ENCODE measurements at places on chromosomes 11 and 22.

DNA sequence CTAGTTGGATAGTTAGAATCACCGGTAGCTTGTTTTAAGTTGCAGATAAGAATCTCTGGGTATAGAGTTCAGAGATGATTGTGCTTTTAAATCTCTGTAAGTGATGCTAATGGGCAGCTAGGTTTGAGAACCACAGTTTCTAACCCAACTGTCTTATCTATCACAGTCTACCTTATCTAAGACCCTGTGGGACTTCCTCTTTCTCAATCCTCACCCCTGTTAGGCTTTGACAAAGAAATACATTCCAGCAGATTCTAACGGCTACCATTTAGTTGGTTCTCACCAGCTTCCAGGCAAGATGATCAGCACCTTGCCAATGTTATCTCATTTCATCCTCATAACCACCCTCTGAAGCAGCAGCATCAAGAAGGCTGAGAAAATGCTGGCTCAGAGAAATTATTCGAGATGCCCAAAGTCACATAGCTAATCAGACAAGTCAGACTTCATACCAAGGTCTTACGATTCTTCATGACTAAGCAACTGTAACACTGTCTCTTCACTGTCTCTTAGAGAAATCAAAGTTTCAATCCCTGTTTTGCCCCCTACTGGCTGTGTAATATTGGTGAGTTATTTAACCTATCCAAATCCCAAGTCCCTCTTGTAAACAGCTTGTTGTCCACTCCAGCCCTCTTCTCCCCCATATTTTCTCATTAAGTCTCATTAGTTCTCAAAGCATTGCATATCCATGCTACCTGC is 192.4 kb upstream of the API5 start:
- no peaks in the 10 kb centered on the region for H3K27me3 ChIP-seq
- H3K27ac ChIP-seq, result no peak overlapping the region
- DNase-seq, result no peak
- H3K4me1 ChIP-seq, result no peaks in the 10 kb centered on the region
- no peaks in the 10 kb centered on the region for H3K36me3 ChIP-seq
- H3K4me3 ChIP-seq, result no peak overlapping the region

GRCh38 chr11:134438542-134439537 is 26.8 kb upstream of the B3GAT1 start:
- H3K4me1 ChIP-seq, result no peaks in the 10 kb centered on the region
- no peak overlapping the region for H3K4me3 ChIP-seq
- no peaks in the 10 kb centered on the region for H3K27me3 ChIP-seq
- H3K36me3 ChIP-seq, result no peaks in the 10 kb centered on the region
- no peak for DNase-seq

DNA sequence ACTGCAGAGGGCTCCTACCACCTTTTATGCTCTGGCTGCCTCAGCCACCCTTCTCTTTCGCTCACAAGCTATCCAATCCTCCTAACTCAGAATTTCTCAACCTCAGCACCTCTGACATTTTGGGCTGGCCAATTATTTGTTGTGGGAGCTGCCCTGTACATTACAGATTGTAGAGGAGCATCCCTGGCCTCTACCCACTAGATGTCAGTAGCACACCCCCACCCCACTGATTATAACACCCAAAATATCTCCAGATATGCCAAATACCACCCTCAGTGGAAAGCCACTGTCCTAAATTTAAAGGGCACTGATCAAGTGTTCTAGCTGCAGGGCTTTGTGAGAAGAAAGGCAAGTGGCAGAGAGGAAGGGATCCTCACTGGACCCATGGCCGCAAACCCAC is 443.1 kb downstream of the SOX6 start:
- H3K27me3 ChIP-seq, result no peaks in the 10 kb centered on the region
- no peaks in the 10 kb centered on the region for H3K4me1 ChIP-seq
- no peak overlapping the region for H3K27ac ChIP-seq
- no peak for DNase-seq
- no peaks in the 10 kb centered on the region for H3K36me3 ChIP-seq

DNA sequence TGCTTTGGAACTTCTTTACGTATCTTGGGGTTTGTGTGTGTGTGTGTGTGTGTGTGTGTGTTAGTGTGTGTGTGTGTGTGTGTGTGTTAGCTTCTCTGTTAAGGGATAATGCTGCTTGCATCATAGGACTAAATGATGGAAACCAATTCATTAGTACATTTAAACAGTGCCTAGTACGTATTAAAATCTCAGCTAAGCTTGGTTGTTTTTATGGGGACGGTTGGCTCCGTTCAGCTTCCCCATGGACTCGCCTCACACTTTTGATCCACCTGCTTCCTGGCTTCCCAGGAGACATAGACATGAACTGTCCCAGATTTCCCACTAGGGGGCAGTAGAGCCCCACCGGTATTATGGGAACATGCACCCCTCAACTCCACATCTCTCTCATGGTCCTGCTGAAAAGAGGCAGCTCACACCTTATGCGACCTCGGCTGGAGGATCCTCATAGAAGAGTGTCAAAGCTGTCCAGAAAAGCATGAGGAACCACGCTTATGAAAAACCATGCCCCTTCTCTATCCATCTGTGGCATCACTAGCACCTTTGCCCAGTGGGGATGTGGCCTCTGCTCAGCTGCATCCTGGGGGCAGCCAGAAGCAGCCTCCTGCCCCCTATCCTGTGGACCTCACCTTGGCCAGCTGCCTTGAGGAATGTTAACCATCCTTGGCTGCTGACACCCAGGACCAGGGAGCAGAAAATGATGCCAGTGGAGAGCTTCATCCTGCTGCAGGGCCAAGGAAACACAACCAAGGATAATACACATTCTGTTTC is 9.7 kb upstream of the SAAL1 start:
- DNase-seq, result peak; percentile 89
- no peak overlapping the region for H3K27ac ChIP-seq
- no peaks in the 10 kb centered on the region for H3K36me3 ChIP-seq
- no peaks in the 10 kb centered on the region for H3K4me1 ChIP-seq

DNA sequence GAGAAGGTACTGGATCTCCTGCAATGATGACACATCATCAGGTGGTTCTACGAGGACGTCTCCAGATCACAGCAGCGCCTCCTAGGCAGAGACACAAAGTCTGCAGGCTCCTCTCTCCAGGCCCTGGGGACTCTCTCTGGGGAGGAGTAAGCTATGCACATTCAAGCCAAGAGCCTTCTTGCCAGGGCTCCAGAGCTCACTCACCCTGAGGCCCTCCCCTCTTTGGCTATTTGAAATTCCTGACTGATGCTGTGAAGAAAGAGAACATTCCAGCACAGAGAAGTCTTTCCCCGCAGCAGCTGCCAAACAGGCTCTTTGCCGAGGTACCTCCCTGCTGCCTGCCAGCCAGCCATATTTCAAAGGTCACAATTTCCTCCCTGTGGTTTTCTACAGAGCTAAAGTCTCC is 204.9 kb downstream of the CSNK2A3 start:
- H3K27ac ChIP-seq, result no peak overlapping the region
- H3K4me3 ChIP-seq, result no peak overlapping the region
- peak; percentile 62 for DNase-seq
- peaks cover 26% of the 10 kb centered on the region for H3K4me1 ChIP-seq
- peaks cover 6% of the 10 kb centered on the region for H3K36me3 ChIP-seq

GRCh38 chr11:34427186-34427805 is 11.4 kb upstream of the CAT start:
- H3K27me3 ChIP-seq, result peaks cover 23% of the 10 kb centered on the region
- H3K4me1 ChIP-seq, result peaks cover 4% of the 10 kb centered on the region
- H3K4me3 ChIP-seq, result no peak overlapping the region
- no peak overlapping the region for H3K27ac ChIP-seq
- no peak for DNase-seq

Data from activated CD4-positive, alpha-beta T cell treated with anti-CD3 and anti-CD28 coated beads, Interleukin-2, amount 10 ng/mL, durations not matched to agents 24 days and 14 days (primary cell).